Left renal pelvis (tissue), 4 donors: ENCODE measurements at places on chromosomes 11 and 22. TPM values are rescaled to one million over a fixed set of nuclear protein-coding genes. Genes with fewer than 3 reads are reported as not detected.

GRCh38 chr11:587978-588380 is 11.7 kb downstream of the PHRF1 start:
- no peak for DNase-seq

DNA sequence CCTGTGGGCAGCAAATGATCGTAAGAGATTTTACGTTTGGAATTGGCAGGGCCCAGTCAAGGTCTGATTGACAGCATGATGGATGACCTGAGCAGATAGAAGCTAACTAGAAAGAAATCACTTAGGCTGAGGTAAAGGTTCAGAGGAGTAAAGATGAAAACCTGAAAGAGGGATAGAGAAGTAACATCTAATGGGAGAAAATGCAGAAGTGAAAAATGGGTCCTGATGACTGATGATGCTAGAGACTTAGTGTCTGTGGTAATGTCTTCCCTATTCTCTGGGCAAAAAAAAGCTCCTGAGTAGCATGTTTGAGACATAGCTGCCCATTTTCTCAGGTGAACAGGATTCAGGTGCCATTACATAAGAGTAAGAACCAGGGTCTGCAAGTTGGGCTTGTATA is 628.8 kb upstream of the ANO5 start:
- no peak for DNase-seq

DNA sequence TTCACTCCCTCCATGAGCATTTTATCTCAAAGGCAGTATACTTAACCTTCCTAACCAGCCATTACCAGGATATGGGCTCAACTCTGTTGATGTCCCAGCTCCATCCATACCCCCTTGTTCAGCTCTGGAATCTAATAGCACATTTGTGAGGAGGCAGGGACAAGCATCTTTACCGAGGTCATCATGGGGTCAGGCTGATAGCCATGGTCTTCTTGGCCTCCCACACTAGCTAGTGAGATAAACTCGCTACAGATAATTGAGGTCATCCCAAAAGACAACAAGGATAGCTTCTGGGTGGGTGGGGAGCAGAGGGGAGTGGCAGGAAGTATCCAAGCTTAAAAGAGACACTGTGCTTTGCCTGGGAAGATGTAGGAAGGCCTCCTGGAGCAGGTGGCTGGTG is 141.6 kb upstream of the RASSF10 start:
- DNase-seq = no peak

DNA sequence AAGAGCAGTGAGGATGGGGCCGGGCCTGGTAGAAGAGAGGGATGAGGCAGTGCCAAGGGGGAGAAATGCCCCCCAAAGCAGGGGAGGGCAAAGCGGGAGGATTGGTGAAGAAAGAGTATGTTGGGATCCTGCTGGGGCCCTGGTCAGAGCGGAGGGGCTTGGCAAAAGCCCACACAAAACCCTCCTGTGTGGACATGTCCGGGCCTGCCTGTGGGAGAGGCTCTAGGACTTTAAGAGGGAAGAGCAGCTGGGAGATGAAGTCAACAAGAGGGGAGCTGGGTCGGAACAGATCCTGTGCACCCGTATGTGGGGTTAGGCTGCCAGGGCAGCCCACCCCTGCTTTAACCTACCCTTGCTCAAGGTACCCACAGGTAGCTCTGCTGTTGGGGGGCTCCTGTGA is 25.8 kb downstream of the ART5 start:
- no peak for DNase-seq

GRCh38 chr22:44639891-44640617 is 62.0 kb upstream of the PRR5 start:
- no peak for DNase-seq

DNA sequence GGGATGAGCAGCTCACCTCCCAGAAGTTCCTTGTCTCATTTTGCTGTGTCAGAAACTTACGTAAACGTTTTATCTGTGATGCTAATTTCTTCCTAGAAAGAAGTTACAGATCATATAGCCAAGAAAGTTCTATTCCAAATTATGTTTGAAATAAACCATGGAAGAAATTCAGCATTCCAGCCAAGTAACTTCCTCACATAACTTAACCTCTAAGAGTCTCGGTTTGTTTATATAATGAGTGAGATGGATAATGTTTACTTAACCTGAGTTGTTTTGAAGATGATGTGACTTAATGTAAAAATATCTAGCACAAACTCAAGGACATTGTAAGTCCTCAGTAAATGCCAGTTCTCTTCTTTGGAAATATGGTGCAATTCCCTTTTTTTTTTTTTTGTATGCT is 8.9 kb upstream of the MUC15 start:
- no peak for DNase-seq

DNA sequence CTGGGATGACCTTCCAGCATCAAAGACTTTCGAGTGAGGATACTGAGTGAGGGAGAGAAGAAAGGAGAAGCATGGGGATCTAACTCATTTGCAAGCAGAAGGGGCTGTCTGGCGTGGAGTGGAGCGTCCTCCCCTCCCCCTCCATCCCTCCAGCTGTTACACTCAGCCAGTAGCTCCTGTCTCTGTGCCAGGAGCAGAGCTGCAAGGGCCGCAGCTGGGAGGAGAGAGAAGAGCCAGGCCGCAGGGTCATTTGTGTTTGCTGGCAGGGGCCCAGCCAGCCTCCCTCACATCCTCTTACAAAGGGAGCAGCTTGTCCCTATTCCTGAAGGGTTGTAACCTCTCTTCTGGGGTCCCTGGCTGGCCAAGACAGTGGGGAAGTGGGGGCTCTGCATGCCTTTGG is 57.9 kb downstream of the NECTIN1 start:
- DNase-seq = peak; percentile 76

DNA sequence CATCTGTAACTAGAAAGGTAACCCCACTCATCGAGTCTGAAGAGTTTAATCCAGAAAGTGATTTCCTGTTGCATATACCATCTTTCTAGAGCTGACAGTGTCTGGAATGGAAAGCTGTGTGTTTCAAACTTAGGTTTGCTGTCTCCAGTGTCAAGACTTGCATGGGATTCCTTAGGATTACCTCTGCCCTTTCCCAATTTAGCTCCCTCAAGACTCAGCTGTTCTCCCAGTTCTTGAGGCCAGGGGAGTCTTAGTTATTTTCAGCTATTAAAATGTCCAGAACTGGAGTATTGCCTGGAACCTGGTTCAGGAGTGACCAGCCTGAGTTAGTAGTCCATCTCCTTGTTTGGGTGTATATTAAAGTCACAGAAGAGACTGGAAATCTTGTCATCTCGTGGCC is 25.0 kb upstream of the LDHA start:
- no peak for DNase-seq

DNA sequence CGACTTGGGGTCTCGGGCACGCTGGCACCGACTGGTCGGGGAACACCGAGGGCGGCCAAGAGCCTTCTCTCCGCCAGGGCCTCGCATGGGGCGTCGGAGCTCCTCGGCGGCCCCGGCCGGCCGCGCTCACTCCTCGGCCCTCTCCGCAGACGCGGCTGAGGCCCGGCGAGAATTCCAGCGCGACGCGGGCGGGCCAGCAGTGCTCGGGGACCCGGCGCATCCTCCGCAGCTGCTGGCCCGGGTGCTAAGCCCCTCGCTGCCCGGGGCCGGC is 5.6 kb downstream of the TBX1 start:
- DNase-seq = no peak

- DNase-seq = no peak
Observed at GRCh38 chr11:85821636-85822035, 10.7 kb upstream of the SYTL2 start.

- no peak for DNase-seq
Observed at GRCh38 chr11:103947546-103947919, 88.9 kb upstream of the DDI1 start.

DNA sequence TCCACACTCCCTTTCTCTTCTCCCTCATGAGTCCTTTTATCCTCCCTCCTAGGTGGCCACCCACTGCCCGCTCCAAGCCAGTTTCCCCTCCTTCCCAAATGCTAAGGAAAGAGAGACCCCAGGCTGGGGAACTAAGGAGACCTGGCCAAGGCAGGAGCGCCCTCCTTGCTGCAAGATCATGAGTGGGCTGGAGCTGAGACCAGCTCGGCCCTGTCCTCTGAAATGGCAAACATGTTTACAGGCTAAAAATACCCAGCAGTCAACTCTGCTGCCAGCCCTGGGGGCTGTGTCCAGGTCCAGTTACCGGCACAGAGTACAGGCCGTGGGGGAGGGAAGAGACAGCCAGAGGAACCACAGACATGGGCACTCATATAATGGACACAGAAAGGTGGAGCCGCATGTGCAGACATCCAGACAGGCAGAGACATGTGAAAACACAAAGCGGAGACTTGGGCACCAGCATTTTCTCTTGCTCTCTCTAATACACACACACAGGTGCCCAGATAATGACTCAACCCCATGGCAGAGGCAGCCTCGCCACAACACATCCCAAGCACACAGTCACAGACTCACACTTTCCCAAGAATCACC is 1.2 kb upstream of the AHNAK start:
- no peak for DNase-seq

- no peak for DNase-seq
Observed at GRCh38 chr11:110100476-110101240, 7.5 kb downstream of the ZC3H12C start.

The BAIAP2L2 gene
- 8.4 TPM for polyA plus RNA-seq

The MPZL3 gene
- polyA plus RNA-seq = 6.8 TPM

The PLEKHA7 gene
- 55.4 TPM for polyA plus RNA-seq

The RIMBP3C gene
- 0.50 TPM for polyA plus RNA-seq
